ENCODE measurements at places on chromosomes 16 and 17.

DNA sequence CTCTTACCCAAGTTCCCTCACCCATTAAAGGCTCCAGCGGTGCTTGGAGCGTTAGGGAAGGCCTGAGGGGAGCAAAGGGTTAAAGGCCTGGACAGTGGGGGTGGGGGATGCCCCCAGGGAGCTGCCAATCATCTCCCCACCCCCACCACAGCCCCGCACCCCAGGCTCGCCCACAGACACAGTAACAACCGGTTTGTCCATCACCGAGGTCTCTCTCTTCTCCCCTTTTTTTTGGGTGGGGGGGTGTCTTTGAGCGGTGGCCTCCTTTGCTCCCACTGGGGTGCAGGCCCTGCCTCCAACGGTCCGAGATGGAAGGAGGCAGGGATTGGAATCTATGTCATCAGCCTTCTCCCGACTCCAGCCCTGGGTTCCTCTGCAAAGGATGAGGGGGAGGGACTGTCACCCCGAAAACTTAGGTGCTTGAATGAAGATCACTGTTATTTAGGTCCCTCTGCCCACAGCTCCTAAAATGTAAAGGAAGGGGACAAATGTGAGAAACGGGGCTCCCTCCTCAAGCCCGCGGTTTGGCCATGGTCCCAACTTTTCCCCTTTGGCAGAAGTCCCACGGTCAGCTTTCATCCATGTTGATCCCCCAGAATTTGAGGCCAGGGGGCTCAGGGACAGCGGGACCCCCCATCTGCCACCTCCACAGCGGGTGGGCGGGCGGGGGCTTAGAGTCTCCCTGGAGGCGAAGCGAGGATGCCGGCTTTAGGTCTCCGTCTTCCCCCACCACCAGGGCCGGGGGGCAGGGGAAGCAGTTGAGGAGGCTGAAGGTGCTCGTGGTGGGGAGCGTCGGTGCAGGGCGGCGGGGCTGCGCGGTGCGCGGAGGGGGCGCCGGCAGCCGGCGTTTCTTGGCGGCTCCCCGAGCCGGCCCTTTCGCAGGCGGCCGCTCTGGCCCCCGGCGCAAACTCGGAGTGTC, 1.7 kb downstream of the EPOP start:
- no peak for DNase-seq

DNA sequence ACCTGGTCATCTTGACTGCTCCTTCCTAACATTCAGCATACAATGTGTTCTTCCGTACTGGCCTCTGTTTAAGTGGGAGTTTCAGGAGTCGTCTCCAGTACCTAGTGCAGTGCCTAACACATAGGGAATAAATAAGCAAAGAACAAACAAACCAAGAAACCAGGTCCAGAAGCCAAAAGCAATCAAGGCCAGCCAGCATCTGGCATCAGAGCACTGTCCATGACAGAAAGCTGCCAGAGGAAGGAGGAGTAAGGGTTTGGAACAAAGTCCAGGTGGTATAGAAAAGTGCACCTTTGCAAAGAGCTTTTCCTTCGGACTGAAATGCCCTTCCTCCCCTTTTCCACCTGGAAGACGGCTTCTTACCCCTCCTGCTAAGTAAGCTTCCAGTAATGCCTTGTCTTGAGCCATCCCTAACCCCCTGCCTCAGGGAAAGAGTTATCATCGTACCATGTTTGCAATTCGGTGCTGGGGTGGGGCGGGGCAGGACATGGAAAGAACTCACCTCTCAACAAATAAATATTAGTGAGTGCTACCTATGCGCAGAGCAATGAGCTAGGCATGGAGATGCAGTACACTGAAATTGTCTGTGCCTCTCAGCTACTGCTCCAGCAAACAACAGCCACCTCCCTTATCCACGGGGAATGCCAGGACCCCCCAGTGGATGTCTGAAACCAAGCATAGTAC, 47.6 kb downstream of the C17orf67 start:
- no peak for DNase-seq

DNA sequence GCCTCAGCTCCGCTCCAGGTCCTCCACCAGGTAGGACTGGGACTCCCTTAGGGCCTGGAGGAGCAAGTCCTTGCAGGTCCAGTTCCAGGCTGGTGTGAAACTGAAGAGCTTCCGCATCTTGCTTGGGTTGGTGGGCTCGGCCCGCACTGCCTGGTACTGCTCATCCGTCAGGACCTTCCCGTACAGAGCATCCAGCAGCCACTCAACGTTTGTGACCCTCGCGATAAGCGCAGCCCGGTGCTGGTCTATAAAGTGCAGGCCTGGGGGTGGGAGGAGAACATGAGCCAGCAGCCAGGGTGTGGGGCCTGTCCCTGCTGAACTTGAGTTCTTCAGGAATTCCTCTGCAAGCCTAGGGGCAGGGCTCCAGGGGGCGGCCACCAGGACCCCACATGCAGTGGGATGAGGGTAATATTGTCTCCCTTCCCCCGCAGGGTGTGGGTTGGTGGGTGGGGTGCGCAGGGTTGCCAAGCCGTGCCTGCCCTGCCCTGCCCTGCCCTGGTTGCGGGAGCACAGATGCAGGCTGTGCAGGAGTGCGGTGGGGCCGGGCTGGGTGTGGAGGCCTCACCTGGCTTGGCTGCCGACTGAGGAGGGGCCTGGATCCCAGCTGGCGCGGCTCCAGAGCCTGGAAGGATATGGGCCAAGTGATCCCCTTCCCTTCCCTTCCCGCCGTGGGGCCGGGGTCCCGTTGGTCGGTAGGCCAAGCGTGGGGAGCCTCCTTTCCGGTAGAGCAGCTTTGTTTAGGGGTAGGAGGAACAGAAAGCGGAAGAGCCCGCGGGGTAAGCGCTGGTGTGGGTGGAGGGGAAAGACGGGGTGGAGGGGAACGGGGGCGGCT, 762 bp downstream of the PYCARD start:
- DNase-seq: no peak

DNA sequence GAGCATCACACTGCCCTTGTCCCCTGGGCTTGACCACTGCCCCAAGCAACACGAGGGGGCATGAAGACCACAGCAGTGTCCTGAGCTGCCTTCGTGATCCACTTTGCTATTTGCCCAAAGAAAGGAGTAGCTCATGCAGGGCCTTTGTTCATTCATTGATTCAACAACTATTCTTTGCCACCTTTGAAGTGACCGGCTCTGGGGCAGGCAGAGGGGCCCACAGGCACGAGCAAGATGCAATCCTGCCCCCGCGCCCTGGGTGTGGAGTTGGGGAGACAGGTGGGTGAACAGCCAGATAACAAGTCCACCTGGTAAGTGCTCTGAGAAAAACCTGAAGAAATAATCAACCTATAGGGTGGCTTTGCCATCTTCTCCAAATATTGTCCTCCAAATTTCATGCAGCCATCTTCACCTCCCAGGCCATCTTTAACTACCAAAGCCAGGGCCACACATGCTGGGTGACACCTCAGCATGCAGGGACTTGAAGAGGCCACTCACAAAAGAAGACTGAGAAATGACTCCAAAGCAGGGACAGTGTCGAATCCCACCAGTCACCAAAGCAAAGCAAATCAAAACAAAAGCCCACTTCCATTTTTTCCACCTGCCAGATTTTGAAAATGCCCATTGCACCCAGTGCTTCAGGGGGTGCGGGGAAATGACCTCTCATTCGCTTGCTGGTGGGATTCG, 18.2 kb upstream of the RBFOX3 start:
- DNase-seq: no peak

GRCh38 chr17:47315451-47316266, 8.1 kb upstream of the EFCAB13 start:
- peak; percentile 36 for DNase-seq

- no peak for DNase-seq
Observed at GRCh38 chr16:53692146-53692545, 11.5 kb downstream of the RPGRIP1L start.

DNA sequence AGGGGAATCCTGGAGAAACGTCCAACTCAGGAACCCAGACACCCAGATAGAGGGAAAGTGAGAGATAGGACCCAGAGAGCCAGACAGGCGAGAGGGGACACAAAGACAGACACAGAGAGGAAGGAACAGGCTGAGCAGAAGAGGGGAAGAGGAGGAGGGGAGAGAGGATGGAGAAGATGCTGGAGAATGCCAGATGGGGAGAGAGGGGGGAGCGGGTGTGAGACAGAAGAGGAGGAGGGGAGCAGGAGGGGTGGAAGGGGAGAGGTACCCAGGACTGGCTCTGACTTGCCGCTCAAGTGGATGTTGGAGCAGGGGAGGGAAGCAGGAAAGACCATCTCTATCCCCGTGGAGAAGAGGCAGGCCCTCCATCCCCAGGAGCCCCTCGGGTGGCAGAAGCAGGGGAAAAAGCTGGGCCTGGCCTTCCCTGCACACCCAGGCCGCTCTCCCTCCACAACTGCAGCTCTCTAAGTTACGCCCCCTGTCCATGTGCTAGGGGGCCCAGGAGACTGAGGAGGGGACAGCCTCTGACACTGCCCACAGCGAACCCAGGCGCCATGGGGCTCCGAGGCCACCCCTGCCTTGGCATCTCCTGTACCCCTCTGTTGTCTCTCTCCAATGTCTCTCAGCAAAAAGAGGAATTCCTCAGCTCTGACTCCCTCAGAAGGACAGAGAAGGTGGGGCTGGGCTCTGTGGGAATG, 4.8 kb downstream of the PPP1R9B start:
- no peak for DNase-seq

DNA sequence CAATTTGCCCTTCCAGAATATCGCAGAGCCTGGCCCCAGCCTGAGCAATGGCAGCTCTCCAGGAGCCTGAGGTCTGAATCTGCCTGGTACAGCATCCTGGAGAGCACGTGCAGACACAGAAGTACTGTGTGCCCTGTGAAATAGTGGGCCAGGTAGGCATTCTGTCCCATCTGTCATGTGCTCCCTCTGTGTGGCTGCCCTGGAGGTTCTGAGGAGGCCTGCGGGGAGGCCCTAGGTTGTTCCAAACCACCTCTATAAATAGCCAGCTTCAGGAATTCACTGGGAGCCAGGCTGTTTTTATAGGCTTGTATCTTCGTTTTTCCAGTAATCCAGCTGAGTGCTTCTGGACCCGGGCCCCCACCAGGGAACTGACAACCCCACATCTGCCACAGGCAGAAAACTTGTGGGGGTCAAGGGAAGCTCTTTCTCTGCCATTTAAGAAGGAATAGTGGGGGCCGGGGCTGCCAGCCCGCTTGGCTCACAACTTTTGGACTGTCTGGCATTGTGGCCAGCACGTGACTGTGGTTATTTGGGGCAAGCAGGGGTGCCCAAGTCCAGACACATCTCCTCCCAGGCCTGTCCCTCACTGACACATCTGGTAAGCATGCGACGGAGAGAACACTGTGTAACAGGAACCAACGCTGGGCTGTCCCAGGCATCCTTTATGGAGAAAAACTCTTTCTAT, 356.3 kb upstream of the TNRC6C start:
- DNase-seq: no peak

DNA sequence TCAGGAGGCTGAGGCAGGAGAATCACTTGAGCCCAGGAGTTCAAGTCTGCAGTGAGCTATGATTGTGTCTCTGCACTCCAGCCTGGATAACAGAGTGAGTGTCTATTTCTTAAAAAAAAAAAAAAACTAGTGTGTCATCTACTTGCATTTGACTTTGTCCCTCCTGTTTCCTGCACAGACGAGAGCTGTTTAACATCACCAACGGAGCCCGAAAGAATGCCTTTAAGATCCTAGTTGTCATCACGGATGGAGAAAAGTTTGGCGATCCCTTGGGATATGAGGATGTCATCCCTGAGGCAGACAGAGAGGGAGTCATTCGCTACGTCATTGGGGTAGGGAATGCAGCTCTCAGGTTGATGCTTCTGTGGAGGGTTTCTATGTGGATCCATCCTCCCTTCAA, 13.4 kb downstream of the ITGAM start:
- no peak for DNase-seq

DNA sequence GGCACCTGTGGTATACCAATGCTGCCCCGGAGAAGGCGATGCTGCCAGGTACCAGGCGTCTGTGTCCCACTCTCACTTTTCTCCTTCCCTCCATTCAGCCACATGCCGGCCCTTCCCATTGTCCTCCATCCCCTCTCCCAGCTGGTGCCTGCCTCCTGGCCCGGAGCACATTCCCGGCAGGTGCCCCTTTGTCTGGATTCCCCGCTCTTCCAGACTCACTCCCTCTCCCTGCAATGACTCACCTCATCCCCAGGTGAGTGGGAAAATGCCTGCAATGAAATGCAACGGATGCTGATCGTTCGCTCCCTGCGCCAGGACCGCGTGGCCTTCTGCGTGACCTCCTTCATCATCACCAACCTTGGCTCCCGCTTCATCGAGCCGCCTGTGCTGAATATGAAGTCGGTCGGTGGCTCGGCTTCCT, 10.4 kb upstream of the KDM6B start:
- DNase-seq: no peak

- no peak for DNase-seq
Observed at GRCh38 chr17:17810084-17810894, 26.5 kb downstream of the SREBF1 start.

DNA sequence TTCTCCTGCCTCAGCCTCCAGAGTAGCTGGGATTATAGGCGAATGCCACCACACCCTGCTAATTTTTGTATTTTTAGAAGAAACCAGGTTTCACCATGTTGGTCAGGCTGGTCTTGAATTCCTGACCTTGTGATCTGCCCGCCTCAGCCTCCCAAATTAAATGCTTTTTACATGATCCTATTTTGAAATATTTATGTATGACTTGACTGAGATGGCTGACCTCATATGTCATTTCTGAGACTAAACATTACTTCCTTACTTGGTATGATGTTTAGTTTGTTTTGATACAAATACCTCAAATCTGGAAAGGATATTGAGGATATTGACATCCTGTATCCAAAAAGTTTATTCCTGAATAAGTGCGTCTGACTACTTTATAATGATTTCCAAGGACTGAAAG, 11.9 kb downstream of the CALCOCO2 start:
- DNase-seq: no peak

DNA sequence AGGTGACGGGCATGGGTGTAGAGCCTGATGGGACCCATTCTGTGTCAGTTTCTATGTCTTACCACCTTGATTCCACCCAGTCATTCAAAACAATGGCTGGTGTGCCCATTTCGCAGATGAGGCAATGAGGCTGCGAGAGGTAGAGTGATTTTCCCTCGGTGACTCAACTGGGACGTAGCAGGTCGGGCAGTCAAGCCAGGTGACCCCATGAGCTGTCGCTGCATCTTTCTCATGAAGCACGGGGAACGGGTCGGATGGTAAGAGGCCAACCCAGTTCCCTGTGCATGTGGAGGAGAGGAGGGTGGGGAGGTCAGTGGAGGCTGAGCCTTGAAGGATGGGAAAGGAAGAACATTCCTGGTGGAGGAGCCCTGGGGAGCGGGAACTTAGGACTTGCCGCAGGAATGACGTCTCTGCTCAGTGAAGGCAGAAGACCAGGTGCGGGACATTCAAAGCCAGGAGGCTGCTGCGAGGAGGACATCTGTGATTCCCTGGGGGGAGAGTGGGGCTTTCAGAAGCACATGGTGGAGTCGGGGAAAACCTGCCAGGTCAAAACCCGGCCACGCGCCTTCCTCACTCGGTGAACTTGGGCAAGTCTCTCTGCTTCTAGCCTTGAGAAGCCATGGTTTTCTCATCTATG, 1.1 kb downstream of the IL21R start:
- DNase-seq: no peak

- DNase-seq: no peak
Observed at GRCh38 chr17:26962255-26963162, 331.4 kb upstream of the WSB1 start.

DNA sequence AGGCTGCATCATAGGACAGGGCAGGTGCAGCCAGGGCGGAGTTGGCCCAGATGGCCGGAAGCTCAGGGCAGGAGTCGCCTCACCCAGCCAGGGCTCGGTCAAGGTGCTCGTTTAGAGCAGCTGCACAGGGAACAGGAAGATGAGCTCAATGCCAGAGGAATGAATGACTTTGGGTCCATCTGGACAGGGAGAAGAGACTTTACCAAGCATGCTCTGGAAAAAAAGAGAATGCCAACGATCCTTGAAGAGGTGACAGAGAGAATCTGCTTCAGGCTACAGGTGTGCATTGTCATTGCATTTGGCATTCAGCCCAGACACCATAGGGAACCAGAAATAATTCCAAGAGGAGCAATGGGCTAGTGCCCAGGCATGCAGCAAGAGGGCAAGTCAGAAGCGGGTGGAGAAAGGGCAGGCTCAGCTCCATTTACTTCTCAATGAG, 6.7 kb upstream of the MPP3 start:
- DNase-seq: peak; percentile 81
